Colonic mucosa (tissue), 4 donors: ENCODE measurements at places on chromosomes 5 and 9. TPM values are rescaled to one million over a fixed set of nuclear protein-coding genes. Genes with fewer than 3 reads are reported as not detected.

Gene PCDHB8
- total RNA-seq: 0.40 TPM

DNA sequence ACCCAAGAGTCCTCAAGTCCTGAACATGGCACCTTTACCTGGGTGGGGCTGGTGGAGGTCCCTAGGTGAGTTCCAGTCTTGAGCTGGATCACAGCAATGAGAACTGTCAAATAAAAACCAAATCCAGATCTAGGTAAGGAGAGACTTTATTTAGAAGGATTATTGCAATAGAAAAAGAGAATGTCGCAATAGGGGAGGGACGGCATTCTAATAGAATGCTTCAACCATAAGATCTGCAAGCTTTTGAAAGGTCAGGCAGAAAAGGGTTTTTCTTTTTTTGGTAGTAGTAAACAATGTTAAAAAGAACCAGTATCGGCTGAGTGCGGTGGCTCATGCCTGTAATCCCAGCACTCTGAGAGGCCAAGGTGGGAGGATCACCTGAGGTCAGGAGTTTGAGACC is 5.2 kb upstream of the GCNT1 start:
- H3K36me3 ChIP-seq: no peaks in the 10 kb centered on the region
- H3K4me3 ChIP-seq: no peak overlapping the region
- no peaks in the 10 kb centered on the region for H3K4me1 ChIP-seq
- no peaks in the 10 kb centered on the region for H3K27me3 ChIP-seq
- DNase-seq: no peak

DNA sequence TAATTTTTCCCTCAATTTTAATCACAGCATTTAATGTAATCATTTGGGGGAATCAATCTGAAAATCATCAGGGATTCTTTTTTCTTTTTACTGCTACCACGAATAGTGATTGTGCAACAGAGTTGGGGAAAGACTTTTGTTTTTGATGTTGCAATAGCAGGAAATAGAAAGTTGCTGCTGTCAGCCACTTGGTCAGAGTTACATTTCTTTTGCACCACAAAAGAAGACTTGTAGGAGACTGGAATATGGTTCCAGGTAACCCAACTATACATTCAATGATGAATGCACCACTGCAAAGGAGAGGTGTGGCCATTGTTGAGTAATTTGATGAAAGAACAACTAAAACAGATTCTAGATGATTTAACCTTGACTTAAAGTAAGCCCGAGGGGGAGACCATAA is 46.3 kb upstream of the PALM2AKAP2 start:
- no peaks in the 10 kb centered on the region for H3K27me3 ChIP-seq
- DNase-seq: no peak
- H3K36me3 ChIP-seq: no peaks in the 10 kb centered on the region
- no peak overlapping the region for H3K27ac ChIP-seq
- no peaks in the 10 kb centered on the region for H3K4me1 ChIP-seq

Gene LIFR
- total RNA-seq: 10.3 TPM

DNA sequence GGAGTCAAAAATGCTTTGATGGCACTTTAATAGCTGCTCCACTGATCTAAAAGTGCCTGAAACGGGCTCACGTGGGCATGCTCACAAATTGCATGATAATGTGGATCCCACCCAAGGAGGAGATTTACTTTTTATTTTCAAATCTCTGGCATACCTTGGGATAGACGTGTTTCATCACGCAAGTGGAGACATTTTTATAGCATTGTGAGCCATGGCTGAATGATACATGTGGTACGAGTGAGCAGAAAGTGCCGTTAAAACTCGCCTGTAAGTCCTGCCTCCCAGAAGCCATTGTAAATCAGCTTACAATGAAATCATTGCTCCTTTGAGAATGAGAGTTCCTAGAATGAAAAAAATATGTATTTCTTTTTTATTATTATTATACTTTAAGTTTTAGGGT is 514.7 kb downstream of the MAT2B start:
- no peaks in the 10 kb centered on the region for H3K4me1 ChIP-seq
- H3K36me3 ChIP-seq: no peaks in the 10 kb centered on the region
- no peak overlapping the region for H3K27ac ChIP-seq
- H3K4me3 ChIP-seq: no peak overlapping the region
- H3K27me3 ChIP-seq: no peaks in the 10 kb centered on the region

DNA sequence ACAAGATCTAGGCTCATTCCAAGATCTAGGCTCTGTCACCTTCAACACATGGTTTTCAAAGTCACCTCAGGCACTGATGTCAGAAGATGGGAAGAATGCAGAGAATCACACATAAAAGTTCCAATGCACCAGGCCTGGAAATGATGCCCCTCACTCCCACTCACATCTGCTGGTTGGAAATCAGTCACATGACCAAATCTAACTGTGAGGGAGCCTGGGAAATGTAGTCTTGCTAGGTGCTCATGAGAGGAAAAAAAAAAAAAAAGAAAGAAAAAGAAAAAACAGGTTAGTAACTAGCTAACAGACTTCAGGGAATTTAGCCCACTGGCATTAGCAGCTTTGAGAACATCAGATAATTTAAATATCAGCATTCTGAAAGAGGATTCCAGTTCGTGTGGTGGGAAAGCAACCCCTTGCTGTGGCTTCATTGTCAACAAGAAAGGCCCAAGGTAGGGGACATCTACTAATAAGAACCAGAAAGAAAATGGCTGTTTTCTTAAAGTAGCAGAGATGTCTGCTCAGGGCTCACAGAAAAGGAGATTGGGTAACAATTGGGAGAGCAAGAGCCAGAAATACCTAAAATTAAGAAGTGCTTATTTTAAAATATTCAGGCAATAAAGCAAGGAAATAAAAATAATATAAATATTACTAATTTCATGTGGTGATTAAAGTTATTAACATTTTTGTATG is 614.3 kb downstream of the ACTL7B start:
- H3K36me3 ChIP-seq: no peaks in the 10 kb centered on the region
- H3K4me1 ChIP-seq: no peaks in the 10 kb centered on the region
- H3K4me3 ChIP-seq: no peak overlapping the region
- no peak overlapping the region for H3K27ac ChIP-seq

DNA sequence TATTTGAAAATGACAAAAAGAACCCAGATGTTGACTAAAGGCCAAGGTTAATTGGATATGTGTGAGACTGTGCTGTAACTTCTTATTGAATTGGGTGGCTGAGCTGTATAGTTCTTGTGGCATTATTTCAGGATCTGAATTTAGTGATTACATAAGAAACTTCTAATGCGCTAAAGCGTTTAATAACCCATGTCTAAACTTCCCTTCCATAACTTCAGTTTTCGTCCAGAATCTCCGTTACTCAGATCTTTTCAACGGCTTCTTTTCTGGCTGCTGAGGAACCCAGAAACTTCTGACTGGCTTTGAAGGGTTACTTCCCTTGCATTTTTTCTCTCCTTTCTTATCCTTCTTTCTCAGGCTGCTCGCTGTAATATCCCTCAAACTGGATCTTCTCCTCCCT is 28.1 kb upstream of the C9orf72 start:
- no peaks in the 10 kb centered on the region for H3K4me1 ChIP-seq
- H3K27me3 ChIP-seq: no peaks in the 10 kb centered on the region
- no peak overlapping the region for H3K4me3 ChIP-seq
- no peaks in the 10 kb centered on the region for H3K36me3 ChIP-seq

Gene PDZD2
- total RNA-seq: 1.8 TPM

DNA sequence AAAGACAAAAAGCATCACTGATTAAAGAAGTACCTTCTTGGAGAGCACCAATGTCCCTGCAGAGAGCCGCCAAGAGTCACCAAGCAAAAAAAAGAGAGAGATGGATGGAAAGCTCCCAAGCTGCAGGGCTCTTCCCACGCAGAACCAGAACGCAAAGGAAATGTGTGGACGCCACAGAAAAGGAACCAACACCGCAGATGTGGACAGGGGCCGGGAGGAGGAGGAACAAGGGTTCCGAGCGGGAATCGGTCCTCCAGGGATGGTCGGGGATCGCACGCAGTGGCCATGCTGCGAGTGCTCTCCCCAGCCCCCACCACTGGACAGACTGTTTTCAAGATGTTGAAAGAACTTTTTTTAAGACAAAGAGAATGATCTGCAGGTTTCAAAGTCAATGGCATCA is 40.2 kb upstream of the ZNF354A start:
- H3K36me3 ChIP-seq: no peaks in the 10 kb centered on the region
- no peak overlapping the region for H3K4me3 ChIP-seq
- no peaks in the 10 kb centered on the region for H3K27me3 ChIP-seq
- DNase-seq: no peak

DNA sequence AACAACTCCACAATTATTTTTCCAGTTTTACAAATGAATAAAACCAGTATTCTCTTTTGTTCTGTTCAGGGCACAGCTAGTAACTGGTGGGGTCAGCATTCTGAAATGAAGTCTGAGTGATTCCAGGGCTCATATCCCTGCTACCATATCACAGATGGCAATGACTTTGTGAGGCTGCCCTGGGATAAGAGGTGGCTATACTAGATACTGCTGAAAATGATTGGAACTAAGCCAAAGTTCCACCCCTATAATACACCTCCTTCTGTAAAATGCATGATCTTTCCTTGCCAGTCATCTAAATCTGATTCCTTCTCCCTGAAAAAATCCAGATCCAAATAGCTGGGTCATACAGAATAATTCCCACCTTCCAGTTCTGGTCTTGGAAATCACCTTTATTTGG is 14.4 kb downstream of the SLC25A51 start:
- no peak overlapping the region for H3K4me3 ChIP-seq
- no peaks in the 10 kb centered on the region for H3K27me3 ChIP-seq
- no peak overlapping the region for H3K27ac ChIP-seq
- no peak for DNase-seq
- no peaks in the 10 kb centered on the region for H3K4me1 ChIP-seq
- no peaks in the 10 kb centered on the region for H3K36me3 ChIP-seq

DNA sequence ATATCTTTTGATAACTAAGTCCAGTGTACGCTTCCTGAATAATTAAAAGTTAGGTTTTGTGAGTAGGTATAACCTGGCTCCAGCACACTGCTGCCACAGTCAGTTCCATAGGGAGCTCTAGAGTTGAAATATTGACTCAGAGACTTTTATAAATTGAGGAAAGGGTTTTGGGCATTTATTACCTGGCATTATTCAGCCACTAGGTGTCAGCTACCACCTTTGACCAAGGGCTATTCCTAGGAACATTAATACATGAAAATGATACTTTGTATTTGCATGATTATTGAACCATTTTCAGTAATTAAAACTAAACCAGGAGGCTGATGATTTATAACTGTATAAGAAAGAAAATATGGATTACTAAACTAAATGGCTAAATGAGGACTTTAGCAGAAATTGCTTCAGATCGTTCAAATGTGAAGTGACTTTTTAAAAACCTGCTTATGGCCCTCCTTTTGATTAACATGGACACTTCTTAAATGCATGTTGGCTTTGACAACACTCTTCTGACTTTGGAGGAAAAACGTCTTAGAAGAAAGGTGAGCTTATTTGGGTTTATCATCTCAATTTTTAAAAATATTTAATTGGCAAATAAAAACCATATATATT is 83.0 kb downstream of the SMC2 start:
- no peaks in the 10 kb centered on the region for H3K36me3 ChIP-seq
- no peaks in the 10 kb centered on the region for H3K4me1 ChIP-seq
- no peak overlapping the region for H3K4me3 ChIP-seq
- no peak overlapping the region for H3K27ac ChIP-seq

GRCh38 chr9:117448066-117448465 is 33.2 kb upstream of the ASTN2 start:
- no peaks in the 10 kb centered on the region for H3K4me1 ChIP-seq
- DNase-seq: no peak
- H3K4me3 ChIP-seq: no peak overlapping the region
- H3K36me3 ChIP-seq: no peaks in the 10 kb centered on the region
- H3K27me3 ChIP-seq: no peaks in the 10 kb centered on the region
- H3K27ac ChIP-seq: no peak overlapping the region

Gene BARHL1
- not detected for total RNA-seq

DNA sequence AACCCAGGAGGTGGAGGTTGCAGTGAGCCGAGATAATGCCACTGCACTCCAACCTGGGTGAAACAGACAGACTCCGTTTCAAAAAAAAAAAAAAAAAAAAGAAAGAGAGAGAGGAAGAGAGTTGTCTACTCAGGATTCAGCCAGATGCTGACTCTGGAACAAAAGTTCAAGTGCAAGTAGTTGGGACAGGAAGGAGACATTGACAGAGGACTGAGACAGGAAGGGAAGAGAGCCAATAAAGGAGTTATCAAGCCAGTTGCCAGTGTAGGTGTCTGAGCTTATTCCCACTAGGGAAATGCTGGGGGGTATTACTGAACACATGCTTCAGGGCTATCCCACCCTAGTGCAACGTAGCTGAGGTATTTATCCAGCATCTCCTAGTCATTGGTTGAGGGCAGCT is 147.7 kb upstream of the SLC1A3 start:
- no peaks in the 10 kb centered on the region for H3K27me3 ChIP-seq
- H3K27ac ChIP-seq: no peak overlapping the region
- H3K4me1 ChIP-seq: no peaks in the 10 kb centered on the region
- H3K36me3 ChIP-seq: no peaks in the 10 kb centered on the region
- H3K4me3 ChIP-seq: no peak overlapping the region

GRCh38 chr5:137294604-137295003 is 204.5 kb downstream of the SPOCK1 start:
- H3K27ac ChIP-seq: no peak overlapping the region
- H3K4me3 ChIP-seq: no peak overlapping the region
- no peaks in the 10 kb centered on the region for H3K4me1 ChIP-seq
- H3K27me3 ChIP-seq: peaks cover under 1% of the 10 kb centered on the region
- no peaks in the 10 kb centered on the region for H3K36me3 ChIP-seq

Gene S1PR3
- total RNA-seq: 3.2 TPM

DNA sequence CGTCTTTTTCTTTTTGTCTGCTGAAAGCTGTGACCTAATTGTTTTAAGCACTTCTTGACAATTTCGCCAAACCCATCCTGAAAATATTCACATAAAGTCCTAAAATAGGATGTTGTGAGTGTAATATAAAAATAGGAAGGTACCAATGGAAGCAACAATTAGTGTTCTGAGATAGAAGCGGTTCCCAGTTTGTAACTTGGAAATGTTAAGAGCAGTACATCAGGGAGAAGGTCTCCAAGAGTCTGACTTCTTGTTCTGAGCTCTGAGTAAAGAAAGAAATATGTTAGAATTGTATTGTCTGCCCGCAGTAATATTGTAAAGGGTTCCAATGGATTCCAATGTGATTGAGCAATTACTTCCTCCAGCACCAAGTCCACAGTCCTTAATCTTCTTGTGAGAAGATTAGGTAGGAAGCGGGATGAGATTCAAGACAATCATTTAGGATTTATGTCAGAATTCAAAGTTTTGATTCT is 3.9 kb downstream of the VCAN start:
- DNase-seq: no peak
- H3K27ac ChIP-seq: peak overlapping the region; percentile 11

Gene NPDC1
- total RNA-seq: 149 TPM

GRCh38 chr5:136012041-136012804 is 16.6 kb upstream of the TGFBI start:
- no peak for DNase-seq
- no peaks in the 10 kb centered on the region for H3K36me3 ChIP-seq
- H3K4me3 ChIP-seq: no peak overlapping the region
- no peaks in the 10 kb centered on the region for H3K27me3 ChIP-seq
- H3K4me1 ChIP-seq: no peaks in the 10 kb centered on the region

Gene RUSC2
- total RNA-seq: 8.6 TPM

- DNase-seq: no peak
- H3K27ac ChIP-seq: no peak overlapping the region
- no peak overlapping the region for H3K4me3 ChIP-seq
- no peaks in the 10 kb centered on the region for H3K36me3 ChIP-seq
- H3K27me3 ChIP-seq: no peaks in the 10 kb centered on the region
Observed at GRCh38 chr5:118793652-118794051, 194.7 kb downstream of the DTWD2 start.

Gene PIP5K1B
- total RNA-seq: 74.2 TPM

Gene HDAC3
- total RNA-seq: 36.6 TPM
